ENCODE measurements at places on chromosomes 3 and 15. TPM values are rescaled to one million over a fixed set of nuclear protein-coding genes. Genes with fewer than 3 reads are reported as not detected.

GRCh38 chr3:148343416-148343815 lies 354.3 kb upstream of the AGTR1 start:
- H3K36me3 ChIP-seq: no peaks in the 10 kb centered on the region
- no peaks in the 10 kb centered on the region for H3K4me1 ChIP-seq
- H3K4me3 ChIP-seq: no peak overlapping the region
- no peak for DNase-seq
- H3K27me3 ChIP-seq: no peaks in the 10 kb centered on the region

GRCh38 chr3:194280777-194281176 lies 70.4 kb downstream of the CPN2 start:
- H3K4me1 ChIP-seq: peaks cover 27% of the 10 kb centered on the region
- no peak overlapping the region for H3K27ac ChIP-seq
- no peaks in the 10 kb centered on the region for H3K36me3 ChIP-seq
- no peaks in the 10 kb centered on the region for H3K27me3 ChIP-seq
- no peak overlapping the region for H3K4me3 ChIP-seq
- no peak for DNase-seq

Gene RTP3
- not detected for total RNA-seq

DNA sequence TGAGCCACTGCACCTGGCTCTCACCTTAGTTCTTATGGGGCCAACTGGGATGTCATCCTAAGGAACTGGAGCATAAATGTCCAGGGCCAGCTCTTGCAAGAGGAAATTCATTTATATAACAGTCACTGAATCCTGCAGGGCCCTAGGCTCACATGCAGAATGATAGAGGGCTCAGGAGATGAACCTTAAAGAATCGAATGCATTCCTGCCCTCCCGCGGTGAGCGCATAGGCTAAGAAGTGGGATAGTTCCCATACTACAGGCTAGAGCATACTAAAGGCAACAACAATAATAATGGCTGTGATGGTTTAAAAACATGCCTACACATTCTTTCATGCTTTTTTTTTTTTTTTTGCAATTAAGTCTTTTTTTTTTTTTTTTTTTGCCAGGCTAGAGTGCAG lies 17.1 kb upstream of the CSRNP1 start:
- H3K4me3 ChIP-seq: no peak overlapping the region
- no peaks in the 10 kb centered on the region for H3K27me3 ChIP-seq
- no peaks in the 10 kb centered on the region for H3K4me1 ChIP-seq

GRCh38 chr3:58152225-58153015 lies 58.4 kb downstream of the DNASE1L3 start:
- peaks cover 38% of the 10 kb centered on the region for H3K36me3 ChIP-seq
- DNase-seq: no peak
- no peak overlapping the region for H3K4me3 ChIP-seq
- no peaks in the 10 kb centered on the region for H3K4me1 ChIP-seq

DNA sequence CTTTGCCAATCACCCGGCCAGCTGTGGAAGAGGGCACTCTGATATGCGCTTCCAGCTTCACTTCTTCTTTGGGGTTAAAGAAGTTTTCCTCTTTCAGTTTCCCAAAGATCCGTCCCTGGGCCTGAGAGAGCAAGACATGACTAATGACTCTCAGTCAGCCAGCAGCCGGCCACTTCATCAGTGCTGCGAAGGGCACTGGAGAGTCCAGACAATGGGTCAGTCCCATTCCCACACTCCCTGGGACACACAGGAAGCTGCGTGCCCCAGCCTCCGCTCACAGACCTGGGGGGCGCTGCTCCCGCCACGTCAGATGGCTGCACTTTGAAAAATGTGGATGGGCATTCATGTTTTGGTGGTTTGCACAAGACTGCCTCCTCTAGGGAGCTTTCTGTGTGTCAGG lies 63.3 kb downstream of the SENP2 start:
- no peak overlapping the region for H3K4me3 ChIP-seq
- no peak overlapping the region for H3K27ac ChIP-seq
- H3K36me3 ChIP-seq: no peaks in the 10 kb centered on the region
- no peak for DNase-seq

- peaks cover 54% of the 10 kb centered on the region for H3K4me1 ChIP-seq
- H3K27ac ChIP-seq: 0 out of 2 replicates have a peak overlapping the region, but pooled peaks have one; percentile 54
- no peak overlapping the region for H3K4me3 ChIP-seq
- H3K36me3 ChIP-seq: no peaks in the 10 kb centered on the region
Observed at GRCh38 chr15:74790080-74790916, 8.4 kb downstream of the CSK start.

DNA sequence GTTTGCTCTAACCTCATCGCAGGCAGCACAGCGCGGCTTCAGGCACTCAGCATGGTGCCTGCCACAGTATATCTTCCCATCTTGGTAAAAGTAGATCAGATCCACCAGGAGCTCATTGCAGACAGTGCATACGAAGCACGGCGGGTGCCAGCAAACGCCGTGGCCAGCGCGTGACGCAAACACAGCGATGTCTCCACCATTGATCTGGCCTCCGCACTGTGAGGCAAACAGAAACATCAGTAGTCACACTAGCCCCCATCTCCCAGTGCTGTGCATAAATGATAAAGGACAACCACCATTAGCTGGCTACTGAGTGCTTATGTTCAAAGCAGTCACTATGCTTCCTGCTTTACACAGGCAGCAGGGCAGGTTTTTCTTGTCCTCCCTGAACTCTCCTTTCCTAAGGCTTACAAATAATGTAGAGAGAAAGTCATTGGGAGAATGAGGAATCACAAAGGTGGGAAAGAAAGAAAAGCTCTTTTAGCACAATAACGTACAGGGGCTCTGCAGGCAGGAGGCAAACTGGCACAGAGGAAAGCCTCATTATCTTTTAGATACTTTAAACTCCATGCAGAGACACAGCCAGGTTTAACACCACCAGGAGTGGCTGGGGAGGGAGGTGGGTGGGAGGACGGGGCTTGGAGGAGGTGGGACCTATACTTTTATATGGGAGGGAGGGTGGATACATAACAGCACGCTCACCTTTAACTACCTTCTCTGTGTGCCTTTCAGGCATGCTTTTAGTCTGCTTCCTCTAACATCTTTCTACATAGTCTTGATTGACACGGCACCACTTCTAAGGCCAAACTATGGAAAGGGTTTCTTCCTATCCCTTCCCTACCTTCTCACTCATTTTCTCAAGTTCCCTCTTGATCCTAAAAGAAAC lies 67.9 kb downstream of the PRICKLE2 start:
- H3K27me3 ChIP-seq: no peaks in the 10 kb centered on the region
- no peaks in the 10 kb centered on the region for H3K36me3 ChIP-seq
- no peak overlapping the region for H3K4me3 ChIP-seq
- no peak overlapping the region for H3K27ac ChIP-seq

DNA sequence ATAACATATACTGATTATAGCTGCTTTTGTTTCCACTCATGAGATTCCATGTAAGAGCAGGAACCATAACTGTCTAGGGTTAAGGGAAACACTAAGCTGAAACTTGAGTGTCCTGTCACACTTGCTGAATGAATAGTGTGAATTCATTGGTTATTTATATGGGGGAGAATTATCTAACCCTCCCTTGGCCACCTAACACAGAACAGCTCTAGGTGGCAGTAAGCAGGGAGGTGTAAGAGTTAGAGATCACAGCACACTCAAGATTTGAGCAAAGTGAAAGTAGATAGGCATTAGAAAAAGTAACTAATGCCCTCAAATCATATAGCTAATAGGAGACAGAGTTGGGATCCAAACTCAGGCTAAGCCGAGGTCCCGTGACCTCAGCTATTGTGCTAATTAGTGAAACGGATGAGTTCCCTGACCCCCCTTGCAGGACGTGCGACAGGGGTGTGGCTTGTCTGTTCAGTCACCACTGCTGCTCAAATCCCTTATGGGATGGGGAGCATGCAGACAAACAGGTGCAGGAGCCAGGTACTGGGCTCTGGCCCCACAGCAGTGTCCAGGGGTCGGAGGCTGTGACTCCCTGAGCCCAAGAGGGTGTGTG lies 27.7 kb upstream of the ANO10 start:
- peak overlapping the region; percentile 50 for H3K4me3 ChIP-seq
- no peaks in the 10 kb centered on the region for H3K36me3 ChIP-seq
- no peak overlapping the region for H3K27ac ChIP-seq
- H3K27me3 ChIP-seq: no peaks in the 10 kb centered on the region
- H3K4me1 ChIP-seq: no peaks in the 10 kb centered on the region

Gene ITGA11
- 0.28 TPM for total RNA-seq

DNA sequence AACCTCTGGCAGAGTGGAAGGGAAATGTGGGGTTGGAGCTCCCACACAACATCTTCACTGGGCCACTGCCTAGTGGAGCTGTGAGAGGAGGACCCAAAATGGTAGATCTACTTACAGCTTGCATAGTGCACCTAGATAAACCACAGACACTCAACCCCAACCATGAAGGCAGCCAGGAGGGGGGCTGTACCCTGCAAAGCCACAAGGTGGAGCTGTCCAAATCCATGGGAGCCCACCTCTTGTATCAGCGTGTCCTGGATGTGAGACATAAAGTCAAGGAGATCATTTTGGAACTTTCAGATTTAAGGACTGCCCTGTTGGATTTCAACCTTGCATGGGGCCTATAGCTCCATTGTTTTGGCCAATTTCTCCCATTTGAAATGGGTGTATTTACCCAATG lies 20.9 kb downstream of the TP63 start:
- H3K36me3 ChIP-seq: no peaks in the 10 kb centered on the region
- DNase-seq: no peak
- H3K27ac ChIP-seq: no peak overlapping the region
- no peak overlapping the region for H3K4me3 ChIP-seq
- no peaks in the 10 kb centered on the region for H3K27me3 ChIP-seq
- H3K4me1 ChIP-seq: no peaks in the 10 kb centered on the region

GRCh38 chr3:128329491-128330213 lies 137.0 kb downstream of the DNAJB8 start:
- no peaks in the 10 kb centered on the region for H3K36me3 ChIP-seq
- no peaks in the 10 kb centered on the region for H3K27me3 ChIP-seq
- H3K4me1 ChIP-seq: no peaks in the 10 kb centered on the region
- H3K4me3 ChIP-seq: no peak overlapping the region

- no peaks in the 10 kb centered on the region for H3K27me3 ChIP-seq
- no peaks in the 10 kb centered on the region for H3K4me1 ChIP-seq
- no peaks in the 10 kb centered on the region for H3K36me3 ChIP-seq
- no peak for DNase-seq
Observed at GRCh38 chr15:27885201-27885600, 213.9 kb downstream of the OCA2 start.

DNA sequence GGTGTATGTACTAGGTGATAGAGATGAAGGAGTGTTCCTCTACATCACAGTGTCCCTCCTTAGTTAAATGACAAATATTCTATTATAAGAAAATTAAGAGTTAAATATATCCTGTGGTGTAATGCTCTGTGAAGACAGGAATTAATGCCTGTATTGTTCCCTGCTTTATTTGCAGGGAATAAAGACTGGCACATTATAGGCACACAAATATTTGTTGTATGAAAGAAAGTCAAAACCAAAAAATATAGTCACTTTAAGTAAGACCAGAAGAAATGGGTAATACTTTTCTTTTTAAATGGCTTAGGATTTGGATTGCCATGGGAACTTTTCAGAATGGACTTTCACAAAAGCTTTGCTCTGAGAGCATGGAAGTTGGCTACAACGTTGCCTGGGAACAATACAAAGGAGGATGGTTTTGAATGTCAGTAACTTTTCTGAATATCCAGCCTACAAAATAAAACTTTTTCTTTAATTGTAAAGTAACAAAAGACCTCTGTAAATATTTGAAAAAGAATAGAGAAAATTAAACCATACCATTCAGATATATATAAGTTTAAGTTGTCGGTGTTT lies 158.0 kb upstream of the P2RY1 start:
- no peak for DNase-seq
- no peaks in the 10 kb centered on the region for H3K36me3 ChIP-seq
- H3K27me3 ChIP-seq: no peaks in the 10 kb centered on the region
- no peak overlapping the region for H3K4me3 ChIP-seq
- no peak overlapping the region for H3K27ac ChIP-seq

- H3K36me3 ChIP-seq: no peaks in the 10 kb centered on the region
- H3K4me3 ChIP-seq: no peak overlapping the region
- H3K27ac ChIP-seq: no peak overlapping the region
- H3K4me1 ChIP-seq: no peaks in the 10 kb centered on the region
Observed at GRCh38 chr3:114133947-114134346, 44.9 kb downstream of the DRD3 start.

Gene SLC2A2
- 0.13 TPM for total RNA-seq

- H3K27ac ChIP-seq: no peak overlapping the region
- H3K36me3 ChIP-seq: no peaks in the 10 kb centered on the region
- no peak for DNase-seq
- H3K4me1 ChIP-seq: no peaks in the 10 kb centered on the region
- H3K4me3 ChIP-seq: no peak overlapping the region
- no peaks in the 10 kb centered on the region for H3K27me3 ChIP-seq
Observed at GRCh38 chr3:22361521-22361920, 610.5 kb upstream of the ZNF385D start.

Gene TGM4
- 0.46 TPM for total RNA-seq

- H3K4me3 ChIP-seq: no peak overlapping the region
- H3K4me1 ChIP-seq: no peaks in the 10 kb centered on the region
- no peaks in the 10 kb centered on the region for H3K27me3 ChIP-seq
- no peaks in the 10 kb centered on the region for H3K36me3 ChIP-seq
Observed at GRCh38 chr15:95549168-95549738, 781.2 kb upstream of the NR2F2 start.

DNA sequence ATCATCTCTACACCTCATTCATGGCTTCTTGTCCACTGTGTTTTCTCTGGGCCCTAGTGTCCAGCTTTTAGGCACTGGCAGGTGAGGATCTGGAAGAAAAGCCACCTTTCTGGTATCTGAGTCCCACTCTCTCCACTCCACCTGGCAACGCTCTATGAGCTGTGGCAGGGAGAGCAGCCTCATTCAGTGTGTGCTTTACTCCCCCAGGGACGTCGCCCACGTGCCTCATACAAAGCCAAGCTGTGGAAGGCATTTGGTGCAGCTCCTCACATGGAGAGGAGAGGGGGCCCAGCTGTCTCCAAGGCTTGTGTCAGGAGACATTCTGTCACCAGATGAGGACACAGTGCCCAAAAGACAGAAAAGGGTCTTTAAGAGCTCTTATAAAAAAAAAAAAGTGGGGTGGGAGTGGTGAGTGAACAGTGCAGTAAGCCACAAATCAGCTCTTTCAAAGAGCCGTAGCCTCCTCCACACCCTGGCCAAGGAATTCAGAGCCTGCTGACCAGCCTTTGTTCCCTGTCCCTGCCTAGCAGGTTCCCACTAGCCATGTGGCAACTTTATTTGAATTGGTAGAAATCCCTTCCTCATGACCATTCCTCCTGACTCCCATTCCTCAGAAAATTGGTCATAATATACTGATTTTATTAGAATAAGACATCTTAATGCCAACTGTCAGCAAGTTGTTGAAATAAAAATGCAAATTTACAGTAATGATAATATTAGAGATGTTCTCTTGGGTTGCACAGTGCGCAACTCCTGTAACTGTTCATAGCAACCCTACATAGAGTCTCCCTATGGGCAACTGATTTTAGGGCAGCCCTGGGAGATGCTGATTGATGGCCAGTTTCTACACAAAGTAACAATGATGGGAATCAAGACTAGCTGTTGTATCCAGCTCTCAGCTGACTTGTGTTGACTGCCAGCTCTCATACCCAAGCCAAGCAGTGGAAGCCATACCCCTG lies 29.5 kb downstream of the GALNT15 start:
- H3K4me1 ChIP-seq: no peaks in the 10 kb centered on the region
- DNase-seq: no peak
- H3K4me3 ChIP-seq: no peak overlapping the region
- H3K27ac ChIP-seq: no peak overlapping the region
- no peaks in the 10 kb centered on the region for H3K27me3 ChIP-seq

Gene FBXL22
- total RNA-seq: 0.54 TPM
